ENCODE measurements at places on chromosomes 12 and 14.
A peak's percentile ranks its signal among the peaks of the same experiment; 100 is the strongest.

GRCh38 chr12:6818222-6818621, 3.4 kb upstream of the GPR162 start:
- peaks cover 11% of the 10 kb centered on the region for H3K4me1 ChIP-seq
- H3K36me3 ChIP-seq: no peaks in the 10 kb centered on the region
- H3K27me3 ChIP-seq: peaks cover 12% of the 10 kb centered on the region

DNA sequence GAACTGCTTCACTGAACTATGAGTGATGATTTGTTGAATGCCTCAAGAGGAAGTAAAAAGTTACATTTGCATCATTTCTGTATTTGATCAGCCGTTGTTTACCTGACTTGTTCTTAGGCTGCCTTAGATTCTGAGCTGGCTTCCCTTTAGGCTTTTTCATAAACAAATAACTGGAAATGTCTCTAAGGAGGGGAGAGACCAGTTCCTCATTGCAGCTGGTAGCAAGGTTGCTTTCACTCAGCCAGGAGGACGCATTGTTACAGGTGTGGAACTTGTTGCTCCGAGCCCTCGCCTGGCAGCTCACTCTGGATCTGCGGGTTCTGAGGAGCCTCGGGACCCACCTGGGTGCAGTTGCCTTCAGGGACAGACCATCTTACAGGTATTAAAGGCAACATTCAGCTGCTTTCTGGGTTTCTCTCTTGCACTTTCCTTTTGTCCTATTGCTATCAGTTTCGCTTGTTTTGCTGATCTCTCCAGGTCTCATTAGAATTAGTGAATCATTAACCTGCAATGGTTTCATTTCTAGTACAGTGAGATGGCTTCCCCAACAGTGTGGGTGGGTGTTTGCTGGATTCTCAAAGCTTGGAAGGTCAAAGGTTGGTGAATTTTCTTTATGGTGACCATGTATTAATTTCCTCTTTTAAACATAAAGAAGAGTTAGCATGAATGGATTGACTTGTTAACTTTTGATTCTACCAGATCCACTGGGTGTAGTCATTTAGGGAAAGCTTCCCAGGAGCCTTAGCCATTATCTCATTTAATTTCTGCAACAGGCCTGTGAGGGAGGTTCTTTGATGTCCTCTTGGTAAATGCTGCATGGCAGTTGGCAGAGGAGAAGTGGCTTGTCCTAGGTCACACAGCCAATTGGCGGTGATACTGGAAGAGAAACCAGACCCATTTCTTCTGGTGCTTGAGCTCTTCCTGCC, at the start of gene PLEKHG7:
PLEKHG7 (plus strand) TSS at position 236 of the 926 bp plus-strand sequence. CDS start 3,643 bp downstream, outside the sequence.
- DNase-seq: peak; percentile 72
- H3K4me1 ChIP-seq: peaks cover 29% of the 10 kb centered on the region
- no peaks in the 10 kb centered on the region for H3K27me3 ChIP-seq
- peaks cover 8% of the 10 kb centered on the region for H3K36me3 ChIP-seq

- peak overlapping the region; percentile 40 for H3K4me3 ChIP-seq
- H3K4me1 ChIP-seq: peaks cover 60% of the 10 kb centered on the region
- peak; percentile 74 for DNase-seq
- no peaks in the 10 kb centered on the region for H3K27me3 ChIP-seq
- H3K36me3 ChIP-seq: no peaks in the 10 kb centered on the region
These were observed 5.3 kb downstream of the DYRK4 start for GRCh38 chr12:4567073-4567881.

DNA sequence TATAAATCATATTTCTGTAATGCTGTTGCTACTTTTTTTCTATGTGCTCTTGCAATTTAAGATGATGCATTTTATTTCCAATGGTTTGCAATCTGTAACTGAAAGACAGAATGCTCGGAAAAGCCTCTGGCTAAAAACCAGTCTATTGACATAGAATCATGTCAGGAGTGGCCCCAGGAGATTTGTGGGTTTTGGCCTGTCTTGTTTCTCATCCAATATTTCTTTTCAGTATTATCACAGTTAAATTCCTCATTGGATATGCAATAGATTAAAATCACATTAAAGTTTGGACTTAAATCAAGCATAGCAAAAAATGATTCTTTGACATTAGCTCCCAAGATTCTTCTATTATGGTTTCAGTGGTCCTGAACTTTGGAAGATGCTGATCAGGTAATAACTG, 19.1 kb upstream of the SLC38A2 start:
- H3K4me3 ChIP-seq: no peak overlapping the region
- H3K27ac ChIP-seq: no peak overlapping the region
- peaks cover 42% of the 10 kb centered on the region for H3K4me1 ChIP-seq
- peaks cover 20% of the 10 kb centered on the region for H3K36me3 ChIP-seq

DNA sequence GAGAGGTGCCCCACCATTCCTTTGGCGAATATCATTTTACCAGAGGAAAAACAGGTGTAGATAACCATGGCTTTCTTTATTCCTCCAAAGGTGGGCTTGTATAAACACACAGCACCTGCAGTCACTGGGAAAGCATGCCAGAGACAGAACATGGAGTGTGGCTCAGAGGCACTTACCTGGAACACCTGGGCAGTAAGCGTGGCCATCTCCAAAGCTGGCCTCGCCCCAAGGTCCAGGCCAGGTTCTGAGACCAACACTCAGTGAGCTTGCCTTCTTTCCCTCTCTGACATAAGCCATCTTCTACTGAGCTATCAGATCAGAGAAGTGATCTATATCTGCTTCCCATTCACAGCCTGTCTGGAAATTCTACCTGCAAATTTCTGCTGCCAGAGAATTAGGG, 70.5 kb downstream of the NUAK1 start:
- no peaks in the 10 kb centered on the region for H3K36me3 ChIP-seq
- H3K27me3 ChIP-seq: no peaks in the 10 kb centered on the region
- H3K27ac ChIP-seq: no peak overlapping the region

DNA sequence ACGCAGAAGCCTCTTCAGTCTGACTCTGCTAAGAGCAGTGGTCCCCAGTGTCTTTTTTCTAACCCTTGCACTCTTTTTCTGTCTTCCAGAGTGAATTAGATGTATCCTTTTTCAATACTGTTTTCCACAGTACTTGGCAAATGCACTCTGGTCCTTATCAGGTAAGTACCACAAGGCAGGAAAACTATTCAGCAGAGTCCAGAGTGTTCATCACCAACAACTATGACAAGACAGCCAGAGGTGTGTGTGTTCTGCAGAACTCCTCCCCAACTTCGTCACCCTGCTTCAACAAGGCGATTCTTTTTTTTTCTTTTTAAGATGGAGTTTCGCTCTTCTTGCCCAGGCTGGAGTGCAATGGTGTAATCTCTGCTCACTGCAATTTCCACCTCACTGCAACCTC, 54.3 kb upstream of the STRN3 start:
- peaks cover 11% of the 10 kb centered on the region for H3K4me1 ChIP-seq
- H3K36me3 ChIP-seq: peaks cover 2% of the 10 kb centered on the region

DNA sequence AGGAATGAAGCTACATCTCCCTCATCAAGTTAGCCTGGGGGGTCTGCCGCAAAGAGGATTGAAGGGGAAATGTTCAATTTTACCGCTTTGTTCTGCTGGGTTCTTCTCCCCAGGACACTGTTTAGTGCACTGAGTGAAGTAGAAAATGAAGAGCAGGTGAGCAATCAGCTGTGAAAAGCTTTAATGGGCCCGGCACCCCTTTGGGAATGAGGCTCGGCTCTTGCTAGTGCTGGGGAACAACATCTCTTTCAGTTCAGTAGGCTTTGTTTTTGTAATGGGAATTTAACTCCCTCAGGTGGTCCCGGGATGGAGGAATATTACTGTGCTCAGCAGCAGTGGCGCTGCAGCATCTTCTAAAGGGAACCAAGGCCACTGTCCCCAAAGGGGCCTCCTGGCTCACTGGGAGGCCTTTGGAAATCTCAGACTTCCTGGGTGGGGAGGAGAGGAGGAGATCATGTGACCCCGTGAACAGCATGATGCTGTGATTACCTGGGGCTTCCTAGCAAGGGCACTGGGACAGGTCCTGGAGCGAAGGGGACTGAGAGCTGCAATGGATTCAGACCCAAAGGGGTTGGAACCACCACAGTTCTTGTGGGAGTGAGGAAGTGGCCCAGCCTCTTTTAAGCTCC, 85.2 kb upstream of the MAX start:
- peaks cover 11% of the 10 kb centered on the region for H3K4me1 ChIP-seq
- H3K27me3 ChIP-seq: no peaks in the 10 kb centered on the region
- no peak for DNase-seq
- no peak overlapping the region for H3K27ac ChIP-seq
- no peaks in the 10 kb centered on the region for H3K36me3 ChIP-seq

- no peak overlapping the region for H3K4me3 ChIP-seq
- no peaks in the 10 kb centered on the region for H3K27me3 ChIP-seq
- no peak overlapping the region for H3K27ac ChIP-seq
- DNase-seq: no peak
These were observed 109.5 kb downstream of the FOXG1 start for GRCh38 chr14:28875934-28876571.

DNA sequence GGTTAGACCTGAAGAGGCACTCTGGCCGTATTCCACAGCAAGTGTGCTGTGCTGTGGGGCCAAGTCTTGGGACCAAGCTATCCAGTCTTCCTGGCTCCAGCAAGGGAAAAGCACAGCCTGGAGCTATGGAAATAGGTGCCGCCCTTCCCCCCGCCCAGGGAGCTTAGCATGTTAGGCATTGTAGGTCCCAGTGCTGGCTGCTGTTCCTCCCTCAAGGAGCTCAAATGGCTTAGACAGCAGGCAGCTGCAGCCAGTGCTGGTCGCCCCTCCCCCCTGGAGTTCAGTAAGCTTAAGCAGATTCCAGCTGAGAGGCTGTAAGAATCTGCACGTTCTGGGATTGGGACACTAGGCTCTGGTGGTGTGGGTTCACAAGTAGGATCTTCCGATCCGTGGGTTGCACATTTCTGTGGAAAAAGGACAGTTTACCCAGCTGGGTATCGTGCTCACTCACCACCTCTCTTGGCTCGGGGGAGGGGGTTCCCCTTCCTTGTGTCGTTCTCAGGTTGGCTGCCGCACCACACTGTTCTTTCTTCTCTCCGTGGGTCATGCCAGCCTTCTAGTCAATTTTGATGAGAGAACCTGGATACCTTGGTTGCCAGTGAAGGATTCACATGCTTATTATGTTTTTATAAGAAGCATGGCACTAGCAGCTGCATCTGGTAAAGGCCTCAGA, 127.3 kb downstream of the CNTN1 start:
- H3K4me1 ChIP-seq: no peaks in the 10 kb centered on the region
- no peaks in the 10 kb centered on the region for H3K36me3 ChIP-seq
- no peaks in the 10 kb centered on the region for H3K27me3 ChIP-seq
- DNase-seq: no peak

GRCh38 chr14:50001151-50001998, 108.5 kb downstream of the ARF6 start:
- peak overlapping the region; percentile 99 for H3K27ac ChIP-seq
- H3K4me3 ChIP-seq: no peak overlapping the region
- peaks cover 61% of the 10 kb centered on the region for H3K4me1 ChIP-seq
- H3K36me3 ChIP-seq: no peaks in the 10 kb centered on the region
- H3K27me3 ChIP-seq: no peaks in the 10 kb centered on the region
- peak; percentile 74 for DNase-seq

GRCh38 chr14:91349481-91350074, 68.0 kb downstream of the CCDC88C start:
- H3K36me3 ChIP-seq: no peaks in the 10 kb centered on the region
- peak; percentile 64 for DNase-seq
- H3K27me3 ChIP-seq: no peaks in the 10 kb centered on the region
- H3K27ac ChIP-seq: peak overlapping the region; percentile 82

- H3K27me3 ChIP-seq: no peaks in the 10 kb centered on the region
- H3K4me3 ChIP-seq: no peak overlapping the region
- no peaks in the 10 kb centered on the region for H3K36me3 ChIP-seq
- no peaks in the 10 kb centered on the region for H3K4me1 ChIP-seq
- H3K27ac ChIP-seq: no peak overlapping the region
These were observed 96.7 kb upstream of the SSTR1 start for GRCh38 chr14:38111046-38111445.

DNA sequence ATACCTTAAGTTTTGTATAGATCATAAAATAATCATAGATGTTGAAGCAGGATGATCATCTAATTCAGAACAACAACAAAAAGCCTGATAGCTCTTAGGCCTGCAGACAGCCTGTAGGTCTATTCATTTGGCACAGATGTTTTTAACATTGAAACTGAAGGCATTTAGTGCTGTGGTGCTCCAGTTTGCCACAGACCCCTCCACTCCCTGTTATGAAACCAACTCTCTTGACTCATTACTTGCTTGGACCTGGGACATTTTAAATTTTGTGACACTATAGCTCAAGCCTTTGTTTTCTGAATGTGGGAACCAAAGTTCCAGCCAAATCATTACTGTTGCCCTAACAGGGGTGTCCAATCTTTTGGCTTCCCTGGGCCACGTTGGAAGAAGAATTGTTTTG, 9.1 kb downstream of the PRKCH start:
- H3K36me3 ChIP-seq: no peaks in the 10 kb centered on the region
- no peak overlapping the region for H3K4me3 ChIP-seq
- DNase-seq: no peak
- H3K4me1 ChIP-seq: peaks cover 5% of the 10 kb centered on the region
- no peaks in the 10 kb centered on the region for H3K27me3 ChIP-seq

GRCh38 chr14:99117671-99118045, 154.3 kb downstream of the BCL11B start:
- H3K4me1 ChIP-seq: no peaks in the 10 kb centered on the region
- no peaks in the 10 kb centered on the region for H3K36me3 ChIP-seq
- H3K4me3 ChIP-seq: no peak overlapping the region
- no peak for DNase-seq
- H3K27me3 ChIP-seq: peaks cover 3% of the 10 kb centered on the region

DNA sequence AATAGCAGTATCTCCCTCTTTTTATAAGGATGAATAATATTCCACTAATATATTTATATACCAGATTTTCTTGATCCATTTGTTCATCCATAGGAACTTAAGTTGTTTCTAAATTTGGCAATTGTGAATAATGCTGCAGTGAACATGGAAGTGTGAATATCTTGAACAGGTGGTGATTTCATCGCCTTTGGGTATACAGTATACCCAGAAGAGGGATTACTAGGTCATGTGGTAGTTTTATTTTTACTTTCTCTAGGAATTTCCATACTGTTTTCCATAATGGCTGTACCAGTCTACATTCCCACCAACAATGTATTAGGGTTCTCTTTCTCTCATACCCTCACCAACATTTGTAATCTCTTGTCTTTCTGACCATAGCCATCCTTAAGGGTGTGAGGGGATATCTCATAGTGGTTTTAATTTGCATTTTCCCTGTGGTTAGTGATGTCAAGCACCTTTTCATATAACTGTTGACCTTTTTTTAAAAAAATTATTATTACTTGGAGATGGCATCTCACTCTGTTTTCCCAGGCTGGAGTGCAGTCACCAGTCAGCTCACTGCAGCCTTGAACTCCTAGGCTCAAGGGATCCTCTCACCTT, 20.5 kb downstream of the PPHLN1 start:
- H3K27me3 ChIP-seq: no peaks in the 10 kb centered on the region
- peaks cover 6% of the 10 kb centered on the region for H3K36me3 ChIP-seq
- DNase-seq: no peak
- peaks cover 4% of the 10 kb centered on the region for H3K4me1 ChIP-seq
- H3K4me3 ChIP-seq: no peak overlapping the region
- no peak overlapping the region for H3K27ac ChIP-seq

DNA sequence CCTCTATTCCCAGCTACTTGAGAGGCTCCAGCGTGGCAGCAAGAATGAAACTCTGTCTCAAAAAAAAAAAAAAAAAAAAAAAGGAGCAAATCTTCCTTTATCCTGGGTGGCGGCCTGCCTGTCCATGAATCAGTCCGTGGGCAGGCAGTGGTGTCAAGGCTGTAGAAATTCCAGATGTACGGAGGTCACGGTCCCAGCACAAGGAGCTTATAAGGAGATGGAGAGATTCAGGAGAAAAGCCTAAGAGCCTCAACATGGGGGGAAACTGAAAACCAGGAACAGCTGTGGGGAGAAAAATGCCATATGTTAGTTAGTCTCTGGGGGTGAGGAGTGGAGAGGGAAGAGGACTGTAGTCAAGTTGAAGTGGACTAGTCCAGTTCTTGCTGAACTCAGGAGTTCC, 130.5 kb upstream of the CRY1 start:
- no peaks in the 10 kb centered on the region for H3K36me3 ChIP-seq
- H3K4me3 ChIP-seq: no peak overlapping the region
- H3K4me1 ChIP-seq: no peaks in the 10 kb centered on the region
- H3K27ac ChIP-seq: no peak overlapping the region
- peaks cover 8% of the 10 kb centered on the region for H3K27me3 ChIP-seq

- DNase-seq: no peak
- H3K27me3 ChIP-seq: no peaks in the 10 kb centered on the region
These were observed 59.1 kb upstream of the EGLN3 start for GRCh38 chr14:34009956-34010355.

All from B cell (primary cell).